ENCODE measurements at places on chromosomes 3 and 15.

GRCh38 chr15:79314811-79315210, 3.9 kb downstream of the TMED3 start:
- no peak for DNase-seq

DNA sequence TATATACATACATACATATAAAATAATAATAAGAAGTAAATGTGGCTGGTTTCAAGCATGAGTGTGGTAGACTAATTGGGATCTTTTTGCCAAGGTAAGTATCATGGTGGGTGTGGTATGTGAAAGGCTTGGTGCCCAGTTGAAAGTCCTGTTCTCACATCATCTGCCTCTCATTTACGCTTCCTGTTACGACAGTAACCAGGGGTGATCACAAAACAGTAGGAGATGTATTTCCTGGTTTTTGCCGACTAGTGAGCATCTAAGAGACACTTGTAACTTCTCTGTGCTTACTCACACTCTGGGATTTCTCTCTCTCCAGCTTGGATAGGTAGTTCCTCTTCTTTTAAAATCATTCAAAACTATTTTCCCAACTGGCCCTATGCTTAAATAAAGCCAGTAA, 1028.3 kb upstream of the NR2F2 start:
- DNase-seq: no peak

DNA sequence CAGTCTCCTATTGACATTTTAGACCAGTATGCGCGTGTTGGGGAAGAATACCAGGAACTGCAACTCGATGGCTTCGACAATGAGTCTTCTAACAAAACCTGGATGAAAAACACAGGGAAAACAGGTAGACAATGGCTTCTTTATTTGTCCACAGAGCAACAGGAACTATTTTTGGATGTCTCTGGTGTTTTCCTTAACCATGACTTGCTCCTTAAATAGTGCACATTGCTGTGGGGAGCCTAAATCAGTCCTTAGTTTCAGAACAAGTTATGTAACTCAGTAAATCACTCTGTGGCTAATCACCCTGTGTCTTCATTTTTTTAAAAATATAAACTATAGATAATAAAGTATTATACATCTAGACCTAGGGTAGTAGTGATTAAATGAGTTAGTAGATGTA, 383.7 kb downstream of the FEZF2 start:
- DNase-seq: no peak

GRCh38 chr3:56629451-56629850, 53.6 kb downstream of the TASOR start:
- no peak for DNase-seq

- DNase-seq: no peak
These were observed 540.2 kb downstream of the NAALADL2 start for GRCh38 chr3:175399156-175399840.

DNA sequence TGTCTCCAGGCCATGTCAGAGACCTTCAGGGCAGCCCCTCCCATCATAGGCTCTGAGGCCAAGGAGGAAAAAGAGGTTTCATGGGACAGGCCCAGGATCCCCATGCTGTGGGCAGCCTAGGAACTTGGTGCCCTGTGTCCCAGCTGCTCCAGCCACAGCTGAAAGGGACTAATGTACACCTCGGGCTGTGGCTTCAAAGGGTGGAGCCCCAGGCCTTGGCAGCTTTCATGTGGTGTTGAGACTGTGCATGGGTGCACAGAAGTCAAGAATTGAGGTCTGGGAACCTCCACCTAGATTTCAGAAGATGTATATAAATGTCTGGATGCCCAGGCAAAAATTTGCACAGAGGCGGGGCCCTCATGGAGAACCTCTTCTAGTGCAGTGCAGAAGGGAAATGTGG, 6.6 kb upstream of the SSR3 start:
- no peak for DNase-seq

DNA sequence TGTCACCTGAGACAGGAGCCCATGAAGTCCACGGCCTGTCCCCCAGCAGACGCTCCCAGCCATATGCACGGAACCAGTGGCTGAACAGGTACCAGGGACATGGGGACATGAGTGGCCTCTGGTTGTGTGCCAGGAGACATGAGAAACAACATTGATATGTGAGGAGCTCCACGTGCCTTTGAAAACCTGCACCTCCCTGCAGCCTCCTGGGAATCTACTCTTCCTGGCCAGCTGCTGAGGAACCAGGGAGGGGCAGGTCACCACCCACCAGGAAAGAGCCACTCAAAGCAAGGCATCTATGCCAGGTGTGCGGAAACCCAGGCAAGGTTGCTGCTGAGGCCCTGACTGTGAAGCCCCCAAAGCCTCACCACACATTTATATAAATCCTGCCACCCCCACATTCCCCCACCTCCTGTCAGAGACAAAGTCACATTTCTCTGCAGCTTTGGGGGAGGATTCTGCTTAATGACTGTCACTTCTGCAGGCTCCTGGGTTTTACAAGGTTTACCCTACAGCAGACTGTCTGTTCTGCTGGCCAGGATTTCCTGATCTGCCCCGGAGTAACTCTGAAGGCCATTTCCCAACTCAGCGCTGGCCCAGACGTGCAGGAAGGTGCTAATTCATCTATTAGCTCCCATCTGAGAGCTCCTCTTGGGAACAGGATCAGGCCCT, 110.8 kb downstream of the ADCY5 start:
- DNase-seq: no peak

GRCh38 chr3:14826069-14826468, 7.3 kb downstream of the FGD5 start:
- no peak for DNase-seq

GRCh38 chr3:133570139-133570936, 3.1 kb upstream of the CDV3 start:
- DNase-seq: no peak

- DNase-seq: no peak
These were observed 98.6 kb upstream of the OSBPL11 start for GRCh38 chr3:125693887-125694286.

DNA sequence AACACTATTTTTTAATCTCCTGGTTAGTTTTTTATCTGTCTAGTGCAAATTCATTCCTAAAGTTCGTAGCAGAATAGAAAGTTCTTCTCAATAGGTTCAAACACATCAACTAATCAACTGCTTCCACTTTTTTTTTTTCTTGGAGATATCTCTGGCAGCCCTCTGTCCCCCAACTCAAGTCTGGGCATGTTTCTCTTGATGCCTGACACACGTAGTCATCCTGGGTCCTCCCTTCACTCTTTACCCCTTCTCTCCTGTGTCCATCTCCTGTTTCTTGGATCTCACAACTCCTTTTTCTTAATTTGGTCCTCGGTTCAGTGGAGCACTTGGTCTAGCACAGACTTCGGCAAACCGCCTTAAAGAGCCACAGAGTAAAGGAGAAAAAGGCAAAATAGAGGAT, 14.4 kb downstream of the TNFAIP8L3 start:
- no peak for DNase-seq

DNA sequence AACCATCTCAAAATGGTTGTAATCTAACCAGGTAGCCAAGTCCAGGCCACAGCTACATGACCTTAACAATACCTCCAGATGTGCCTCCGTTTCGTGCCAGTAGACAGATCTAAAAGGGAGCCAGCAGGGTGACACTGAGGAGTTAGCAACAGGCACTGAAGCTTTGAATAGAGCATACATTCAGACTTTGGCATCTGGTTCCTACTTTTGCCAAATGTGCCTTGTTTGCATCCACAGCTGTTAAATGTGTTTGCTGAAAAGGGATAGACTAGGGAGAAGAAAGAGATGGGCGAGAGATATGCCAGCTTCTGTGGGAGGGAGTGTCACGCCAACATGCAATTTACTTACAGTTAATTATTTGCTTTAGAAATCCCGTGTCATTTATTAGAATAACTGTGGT, 1433.9 kb upstream of the CADM2 start:
- no peak for DNase-seq

DNA sequence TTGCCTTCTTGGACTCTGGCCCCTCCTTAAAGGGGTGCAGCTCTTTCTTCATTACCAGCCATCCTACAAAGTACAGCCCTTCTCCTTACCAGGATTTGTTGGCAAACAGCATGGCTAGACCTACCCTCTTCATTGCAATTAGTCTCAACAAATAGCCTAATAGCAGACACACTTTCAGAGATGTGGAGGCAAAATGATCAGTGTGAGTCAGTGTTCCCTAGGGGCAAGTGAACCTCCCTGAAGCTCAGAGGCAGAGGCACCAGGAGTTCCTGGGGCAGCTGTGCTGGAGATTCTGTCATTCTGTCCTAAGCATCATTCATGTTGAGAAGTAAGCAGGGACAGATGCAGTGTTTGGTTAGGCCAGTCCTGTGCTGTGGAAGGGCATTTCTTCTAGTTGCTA, 14.6 kb upstream of the MECOM start:
- DNase-seq: no peak

- no peak for DNase-seq
These were observed 188.8 kb upstream of the CRBN start for GRCh38 chr3:3368306-3368705.

- no peak for DNase-seq
These were observed 88.6 kb upstream of the ZNF385D start for GRCh38 chr3:21839592-21839991.

DNA sequence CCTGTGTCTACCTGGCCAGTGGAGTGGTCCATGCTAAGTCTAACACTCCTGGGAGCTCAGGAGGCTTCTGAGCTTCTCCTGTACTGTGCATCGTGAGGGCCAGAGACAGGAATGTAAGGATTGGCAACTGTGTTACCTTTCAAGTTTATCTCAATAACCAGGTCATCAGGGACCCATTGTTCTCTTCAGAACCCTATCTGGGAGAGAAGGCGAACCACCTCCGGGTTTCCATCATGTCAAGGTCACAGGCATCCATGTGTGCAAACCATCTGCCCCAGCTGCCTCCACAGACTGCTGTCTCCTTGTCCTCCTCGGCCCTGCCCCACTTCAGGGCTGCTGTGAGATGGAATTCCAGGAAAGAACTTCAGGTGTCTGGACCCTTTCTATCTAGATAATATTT, 5.9 kb downstream of the ANKRD63 start:
- DNase-seq: no peak

DNA sequence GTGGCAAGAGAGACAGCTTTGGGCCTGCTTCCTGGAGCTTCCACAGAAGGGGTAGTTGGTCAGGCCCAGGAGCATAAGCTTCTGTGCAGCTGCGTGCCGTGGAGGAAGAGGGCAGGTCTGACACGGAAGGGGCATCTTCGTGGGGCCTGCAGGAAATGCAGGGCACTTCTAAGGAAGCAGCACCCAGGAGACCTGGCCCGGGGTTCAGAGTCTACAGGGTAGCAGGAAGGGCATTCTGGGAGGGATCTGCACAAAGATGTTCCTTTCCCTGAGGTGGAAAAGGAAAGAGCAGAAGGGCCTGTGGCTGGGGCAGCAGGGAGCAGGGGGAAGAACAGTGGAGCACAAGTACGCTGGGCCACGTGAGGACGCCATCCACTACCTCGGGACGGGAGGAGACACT, 85.1 kb downstream of the DNAJB8 start:
- DNase-seq: no peak

DNA sequence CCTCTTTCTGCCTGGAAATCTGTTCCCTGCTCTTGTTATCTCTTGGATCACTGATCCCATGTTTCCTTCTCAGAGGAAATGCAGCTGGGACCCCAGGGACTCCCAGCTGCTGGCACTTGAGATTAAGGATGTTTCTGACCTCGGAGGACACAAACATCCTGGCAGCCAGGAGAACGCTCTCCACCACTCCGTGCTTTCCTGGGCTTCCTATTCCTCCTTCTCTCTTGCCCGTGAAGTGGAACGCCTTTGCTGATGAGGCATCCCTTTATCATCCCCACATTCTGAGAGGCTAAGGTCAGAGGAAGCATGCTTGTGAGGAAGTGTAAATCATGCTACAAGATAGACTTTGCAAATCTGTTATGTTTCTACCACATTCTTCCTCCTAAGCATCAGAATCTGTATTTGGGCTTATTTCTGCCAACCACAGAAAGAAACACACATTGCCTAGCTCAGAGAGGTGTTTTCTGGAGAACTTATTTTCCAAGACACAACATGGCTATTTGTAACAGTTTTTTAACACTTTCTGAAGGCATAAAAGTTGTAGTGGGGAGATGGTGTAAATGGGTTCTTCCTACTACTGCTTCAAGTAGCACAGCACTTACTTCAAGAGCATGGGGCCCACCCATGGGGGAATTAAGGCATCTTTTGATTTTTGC, 25.6 kb upstream of the LDHAL6B start:
- DNase-seq: no peak

DNA sequence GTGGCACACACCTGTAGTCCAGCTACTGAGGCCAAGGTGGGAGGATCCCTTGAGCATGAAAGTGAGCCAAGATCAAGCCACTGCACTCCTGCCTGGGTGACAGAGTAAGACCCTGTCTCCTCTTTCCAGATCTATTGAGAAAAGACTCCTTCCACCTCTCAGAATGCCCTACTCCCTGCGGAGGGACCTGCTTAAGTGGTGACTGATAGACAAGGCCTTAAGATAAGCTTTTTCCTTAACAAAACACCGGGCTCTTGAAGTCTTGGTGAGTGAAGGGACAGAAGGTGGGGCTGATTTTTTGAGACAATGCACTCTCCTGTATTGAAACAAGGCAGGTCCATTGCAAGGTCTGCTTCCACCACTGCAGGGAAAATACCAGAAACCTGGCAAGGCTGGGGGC, 338.4 kb upstream of the FRG2C start:
- DNase-seq: no peak

DNA sequence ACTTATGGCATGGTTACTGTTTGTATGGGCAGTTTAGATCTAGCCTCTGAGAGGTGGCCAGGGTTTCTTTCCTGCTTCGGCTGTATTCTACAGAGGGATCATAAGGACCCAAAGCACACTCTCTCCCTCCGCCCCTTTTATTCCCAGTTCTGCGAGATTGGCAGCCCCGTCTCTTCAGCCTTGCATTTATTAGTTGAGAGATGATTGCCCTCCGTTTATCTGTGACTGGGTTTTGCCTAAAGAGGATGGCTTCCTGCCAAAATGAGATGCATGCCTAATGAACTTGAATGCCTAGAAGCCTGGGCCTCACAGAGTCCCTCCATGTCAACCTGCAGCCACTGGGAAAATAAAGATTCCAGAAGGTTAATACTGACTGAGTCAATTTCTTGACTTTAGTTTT, 97.1 kb upstream of the CHL1 start:
- DNase-seq: no peak

DNA sequence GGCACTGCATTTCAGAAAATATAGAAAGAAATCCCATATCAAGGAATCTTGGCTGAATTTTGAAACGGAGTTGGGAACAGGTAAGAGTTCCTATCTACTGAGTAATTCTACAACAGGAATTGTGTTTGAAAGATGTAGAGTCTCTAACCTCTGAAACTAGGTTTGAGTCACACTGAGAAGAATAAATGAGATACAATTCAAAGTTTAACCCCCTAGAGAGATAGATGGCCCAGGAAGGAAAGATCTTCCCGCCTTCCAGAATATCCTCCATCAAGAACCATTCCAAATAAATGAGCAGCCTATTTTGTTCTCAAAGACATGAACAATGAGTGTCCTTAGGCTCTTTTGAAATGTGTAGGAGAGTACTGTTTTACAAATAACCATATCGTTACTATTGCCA, 2.9 kb upstream of the ANP32A start:
- DNase-seq: no peak

Measured in GM18507 (cell line).